ENCODE measurements at places on chromosomes 12 and 14.
A peak's percentile ranks its signal among the peaks of the same experiment; 100 is the strongest.

DNA sequence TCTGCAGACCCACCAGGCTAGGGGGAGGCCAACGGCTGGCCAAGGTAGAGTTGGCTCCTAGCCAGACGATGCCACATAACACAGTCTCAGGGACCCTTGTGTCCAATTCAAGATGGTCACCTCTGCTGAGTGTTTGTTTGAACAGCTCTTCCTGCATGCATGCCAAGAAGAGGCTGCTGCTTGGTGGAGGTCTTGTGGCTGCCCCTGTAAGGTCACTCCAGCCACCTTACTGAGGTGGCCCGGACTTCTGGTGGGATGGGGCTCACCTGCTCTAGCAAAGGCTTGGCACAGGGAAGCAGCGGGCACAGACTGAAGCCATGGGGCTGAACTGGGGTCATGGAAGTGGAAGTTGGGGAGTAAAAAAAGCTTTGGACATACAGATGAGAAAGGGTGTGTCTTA lies 210.3 kb downstream of the GLT1D1 start:
- H3K4me3 ChIP-seq: no peak overlapping the region
- H3K4me1 ChIP-seq: no peaks in the 10 kb centered on the region
- peaks cover 1% of the 10 kb centered on the region for H3K27me3 ChIP-seq
- DNase-seq: no peak
- no peak overlapping the region for H3K27ac ChIP-seq
- H3K36me3 ChIP-seq: no peaks in the 10 kb centered on the region

GRCh38 chr12:32819424-32819823 lies 63.7 kb upstream of the YARS2 start:
- H3K27me3 ChIP-seq: peaks cover 2% of the 10 kb centered on the region
- no peak overlapping the region for H3K27ac ChIP-seq
- H3K4me3 ChIP-seq: no peak overlapping the region
- no peak for DNase-seq
- no peaks in the 10 kb centered on the region for H3K36me3 ChIP-seq
- no peaks in the 10 kb centered on the region for H3K4me1 ChIP-seq

- H3K4me3 ChIP-seq: no peak overlapping the region
- peaks cover 37% of the 10 kb centered on the region for H3K4me1 ChIP-seq
- DNase-seq: no peak
- H3K27ac ChIP-seq: peak overlapping the region; percentile 71
- H3K36me3 ChIP-seq: peaks cover 18% of the 10 kb centered on the region
- no peaks in the 10 kb centered on the region for H3K27me3 ChIP-seq
These were observed 31.9 kb downstream of the FBRSL1 start for GRCh38 chr12:132521712-132522292.

- H3K36me3 ChIP-seq: peaks cover 11% of the 10 kb centered on the region
- no peak overlapping the region for H3K4me3 ChIP-seq
- no peak overlapping the region for H3K27ac ChIP-seq
- DNase-seq: no peak
- H3K27me3 ChIP-seq: no peaks in the 10 kb centered on the region
- H3K4me1 ChIP-seq: no peaks in the 10 kb centered on the region
These were observed 10.6 kb upstream of the ACOT1 start for GRCh38 chr14:73526036-73526984.

DNA sequence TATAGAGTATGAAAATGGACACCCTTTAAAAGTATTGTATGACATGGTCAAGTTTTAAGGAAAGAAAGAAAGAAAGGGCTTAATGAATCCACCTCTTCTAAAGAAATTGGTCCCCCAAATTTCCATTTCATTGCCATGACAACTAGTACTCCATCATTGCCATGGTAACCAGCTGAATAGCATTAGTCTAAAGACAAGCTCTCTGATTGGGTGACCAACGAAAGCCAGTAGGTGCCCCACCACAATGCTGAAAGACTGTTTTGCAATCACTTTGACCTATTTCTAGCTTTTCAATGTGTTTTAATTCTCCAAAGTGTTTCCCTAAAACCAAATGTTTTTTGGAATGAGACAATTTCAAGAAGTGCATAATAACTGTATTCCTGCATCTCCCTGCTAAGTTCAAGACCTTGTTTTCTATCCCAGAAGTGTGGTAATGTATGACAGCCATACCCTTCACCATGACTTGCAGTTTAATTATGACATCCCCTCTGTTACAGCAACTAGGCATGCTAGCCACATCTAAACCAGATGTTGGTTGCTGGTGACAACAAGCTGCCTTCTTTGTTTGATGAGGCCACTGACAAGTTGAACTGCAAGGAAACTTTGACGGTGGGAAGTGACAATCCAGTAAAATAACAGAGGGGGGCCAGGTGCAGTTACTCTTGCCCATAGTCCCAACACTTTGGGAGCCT lies 46.7 kb downstream of the KICS2 start:
- DNase-seq: no peak
- no peak overlapping the region for H3K27ac ChIP-seq
- no peak overlapping the region for H3K4me3 ChIP-seq
- H3K27me3 ChIP-seq: no peaks in the 10 kb centered on the region
- no peaks in the 10 kb centered on the region for H3K4me1 ChIP-seq

All from naive thymus-derived CD8-positive, alpha-beta T cell (primary cell).